Suppressor macrophage treated with lipopolysaccharide for 4 hours (primary cell): ENCODE measurements at places on chromosomes 1 and 21.

GRCh38 chr1:92769856-92770255 lies 15.1 kb downstream of the EVI5 start:
- DNase-seq, result no peak

DNA sequence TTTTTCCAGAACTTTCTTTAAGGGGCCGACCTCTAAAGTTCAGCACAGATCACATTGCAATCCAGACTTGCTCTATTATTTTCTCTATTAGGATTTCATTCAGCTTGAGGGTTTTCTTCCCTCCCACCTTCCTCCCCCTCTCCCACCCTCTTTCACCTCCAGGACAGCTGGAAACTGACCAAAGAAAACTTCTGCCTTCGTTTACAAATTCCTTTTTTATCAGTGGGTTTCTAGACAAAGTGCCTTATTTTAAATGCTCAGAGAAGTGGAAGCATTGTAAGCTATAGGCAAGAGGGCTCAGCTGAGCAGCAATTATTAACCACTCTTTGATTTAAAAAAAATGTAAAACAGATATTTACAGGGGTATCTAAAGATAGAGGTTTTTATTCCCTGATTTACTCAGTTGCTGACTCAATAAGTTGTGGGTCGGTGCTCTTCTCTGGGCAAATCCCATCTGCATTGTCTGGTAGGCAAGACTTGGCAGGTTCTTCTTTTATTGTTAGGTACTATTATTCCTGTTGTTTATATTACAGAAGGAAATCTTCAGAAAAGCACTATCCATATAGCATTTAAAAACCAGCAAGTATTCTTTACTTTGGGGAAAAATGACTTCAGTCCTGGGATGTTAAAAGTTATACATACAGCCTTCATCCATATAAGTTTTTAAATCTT lies 277.0 kb upstream of the C1orf105 start:
- no peak for DNase-seq

DNA sequence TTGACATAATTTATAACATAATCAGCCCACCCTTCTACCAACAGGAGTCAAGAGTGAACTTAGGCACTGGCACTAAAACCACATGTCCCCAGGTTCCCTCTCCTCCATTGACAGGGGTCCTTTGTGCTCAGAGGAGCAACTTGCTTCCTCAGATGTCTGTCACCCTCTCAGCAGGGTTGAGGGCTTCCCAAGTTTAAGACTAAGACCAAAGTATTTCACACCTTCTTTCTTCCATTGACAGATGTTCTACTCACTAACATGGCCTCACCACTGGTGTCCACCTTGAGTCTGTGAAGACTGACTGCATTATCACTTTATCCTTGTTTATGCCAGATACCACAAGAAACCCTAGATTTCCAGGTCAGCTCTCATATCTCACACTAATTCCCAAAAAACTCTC lies 56.5 kb downstream of the CCDC18 start:
- no peak for DNase-seq

DNA sequence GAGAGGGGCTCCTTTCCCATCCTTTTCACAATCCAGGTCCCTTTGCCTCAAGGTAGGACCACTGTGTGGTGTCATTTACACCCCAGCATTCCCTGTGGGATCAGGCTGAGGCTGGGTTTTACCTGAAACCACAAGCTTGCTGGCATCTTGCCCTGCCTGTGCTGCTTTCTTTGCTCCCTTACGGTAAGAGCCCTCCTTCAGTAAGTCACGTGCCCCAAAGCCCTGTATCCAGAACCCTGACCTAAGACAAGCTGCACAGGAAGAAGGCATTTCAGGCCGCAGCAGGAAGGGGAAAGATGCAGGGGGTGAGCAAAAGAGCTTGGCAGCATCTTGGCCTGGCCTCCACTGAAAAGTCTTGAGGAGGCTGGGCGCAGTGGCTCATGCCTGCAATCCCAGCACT lies 58.4 kb downstream of the KLHDC7A start:
- DNase-seq, result no peak

GRCh38 chr1:53554592-53555305 lies 95.5 kb downstream of the DMRTB1 start:
- DNase-seq, result no peak

GRCh38 chr1:119380304-119380703 lies 11.7 kb downstream of the HAO2 start:
- no peak for DNase-seq

GRCh38 chr1:24199291-24199900 lies 12.3 kb upstream of the IFNLR1 start:
- peak; percentile 72 for DNase-seq

DNA sequence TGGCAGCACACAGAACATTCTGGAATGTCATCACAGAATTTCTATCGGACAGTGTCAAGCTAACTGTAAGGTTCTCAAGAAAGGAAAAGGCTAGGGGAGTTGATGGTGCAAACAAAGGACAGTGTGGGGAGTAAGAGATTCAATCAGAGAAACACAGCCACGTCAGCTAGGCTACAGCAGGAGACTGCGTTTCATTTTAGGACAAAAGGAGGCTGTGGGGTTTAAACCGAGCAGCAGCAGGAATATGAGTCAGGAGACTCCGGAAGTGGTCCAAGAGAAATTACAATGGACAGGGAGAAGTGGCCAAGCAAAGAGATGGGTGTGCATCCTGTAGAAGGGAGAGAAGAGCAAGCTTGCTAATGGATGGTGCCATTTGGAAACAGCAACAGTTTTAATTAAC lies 37.4 kb upstream of the C1orf198 start:
- DNase-seq, result no peak

GRCh38 chr1:20775700-20776099 lies 11.4 kb downstream of the HP1BP3 start:
- no peak for DNase-seq

DNA sequence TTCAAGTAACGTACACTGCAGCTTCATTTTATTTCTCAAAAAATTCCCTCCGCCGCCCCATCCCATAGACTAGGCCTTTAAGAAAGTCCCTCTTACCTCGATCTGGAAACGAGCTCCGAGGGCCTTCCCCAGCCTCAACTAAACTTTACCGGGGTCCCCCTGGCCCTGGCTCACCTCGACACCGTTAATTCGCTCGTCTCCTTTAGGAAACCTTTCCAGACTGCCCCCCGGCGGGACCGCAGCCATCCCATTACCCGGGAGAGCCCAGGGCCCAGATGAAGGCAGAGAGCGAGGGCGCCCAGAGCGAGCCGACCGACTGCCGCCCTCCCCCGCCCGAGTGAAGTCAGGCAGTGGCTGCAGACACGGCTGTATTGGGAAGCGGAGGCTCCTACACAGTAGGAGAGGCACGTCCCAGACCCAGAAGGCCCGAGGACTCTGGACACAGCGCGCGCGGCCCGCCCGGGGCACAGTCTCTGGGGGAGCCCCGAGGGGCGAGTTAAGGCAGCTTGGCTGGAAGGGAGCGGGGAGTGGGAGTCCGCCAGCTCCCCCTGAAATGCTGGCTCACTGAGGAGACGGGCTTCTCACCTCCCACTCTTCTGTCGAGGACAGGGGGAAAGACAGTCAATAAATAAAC lies 14.6 kb downstream of the SEMA6C start:
- no peak for DNase-seq

- peak; percentile 89 for DNase-seq
Measured at GRCh38 chr1:2212532-2213491, 15.3 kb upstream of the SKI start.

DNA sequence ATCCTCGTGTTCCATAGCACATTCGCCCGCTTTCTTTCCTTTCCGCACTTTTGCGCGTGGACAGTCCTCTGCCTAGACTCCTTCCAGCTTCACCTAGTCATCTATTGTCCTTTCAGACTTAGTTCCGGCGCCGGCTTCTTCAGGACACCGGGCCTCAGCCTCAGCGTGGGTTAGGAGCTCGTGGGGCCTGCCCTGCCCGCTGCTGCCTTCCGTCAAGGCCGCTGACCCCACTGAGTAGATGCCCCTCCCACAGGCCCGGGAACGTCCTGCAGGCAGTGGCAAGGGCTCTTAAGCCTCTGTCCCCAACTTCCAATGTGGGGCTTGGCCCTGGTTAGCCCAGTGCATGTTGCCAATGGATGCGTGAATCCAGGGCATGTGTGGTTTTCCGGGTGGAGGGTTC lies 11.4 kb downstream of the DMRTB1 start:
- DNase-seq, result no peak

DNA sequence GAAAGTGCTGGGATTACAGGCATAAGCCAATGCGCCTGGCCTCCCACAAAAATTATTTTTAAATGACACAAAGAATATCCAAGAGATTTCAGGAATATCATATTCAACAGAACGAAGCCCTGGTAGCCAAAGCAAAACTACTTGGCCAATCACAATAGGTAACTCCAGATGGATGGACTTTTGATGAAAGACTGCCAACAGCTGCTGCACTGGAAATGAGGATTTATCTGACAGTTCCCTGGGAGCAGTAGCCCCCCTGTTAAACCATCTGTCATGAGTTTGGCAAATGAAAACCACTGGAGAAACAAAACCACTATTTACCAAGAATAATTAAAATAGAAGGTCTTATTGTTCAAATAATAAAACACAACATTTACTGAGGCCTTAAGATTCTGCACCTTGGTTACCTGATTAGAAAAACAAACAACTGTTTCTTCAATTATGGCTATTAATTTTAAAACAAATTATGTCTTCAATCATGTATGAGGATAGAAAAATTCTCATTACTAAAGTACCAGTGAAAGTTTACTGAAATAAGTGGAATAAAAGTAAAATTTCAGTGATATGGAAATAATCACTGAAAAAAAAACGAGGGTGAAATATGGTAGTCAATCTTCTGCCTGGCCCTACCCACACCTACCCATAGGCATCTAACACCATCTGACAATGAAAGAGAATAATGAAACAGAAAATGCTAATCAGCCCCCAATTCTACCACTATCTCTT lies 34.3 kb upstream of the PSMG1 start:
- DNase-seq, result no peak

- DNase-seq, result no peak
Measured at GRCh38 chr1:61743716-61744580, 1.7 kb downstream of the PATJ start.

- no peak for DNase-seq
Measured at GRCh38 chr1:215719552-215719951, 152.4 kb downstream of the KCTD3 start.

DNA sequence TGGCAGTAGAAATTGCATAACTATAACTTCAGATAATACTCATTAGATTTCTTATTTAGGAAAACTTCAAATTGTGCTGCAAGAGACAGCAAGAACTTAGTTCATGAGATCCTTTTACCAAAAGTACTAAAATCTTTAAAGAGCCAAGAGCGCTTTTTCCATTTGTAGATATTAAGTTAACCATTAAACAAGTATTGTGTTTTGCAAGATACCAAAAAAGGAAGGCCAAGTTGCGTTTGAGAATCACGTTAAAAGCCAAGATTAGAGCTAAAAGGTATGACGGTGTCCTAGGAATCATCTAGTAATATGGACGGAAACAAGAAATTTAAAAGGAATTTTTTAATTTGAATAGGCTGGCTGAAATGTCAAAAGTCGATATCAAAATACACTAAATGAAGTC lies 361.3 kb upstream of the LYPLAL1 start:
- no peak for DNase-seq

GRCh38 chr21:36122977-36123376 lies 11.9 kb upstream of the CBR3 start:
- DNase-seq, result no peak

GRCh38 chr21:42833859-42834725 lies 45.2 kb downstream of the WDR4 start:
- no peak for DNase-seq
